ENCODE measurements at places on chromosomes 3 and 15.

DNA sequence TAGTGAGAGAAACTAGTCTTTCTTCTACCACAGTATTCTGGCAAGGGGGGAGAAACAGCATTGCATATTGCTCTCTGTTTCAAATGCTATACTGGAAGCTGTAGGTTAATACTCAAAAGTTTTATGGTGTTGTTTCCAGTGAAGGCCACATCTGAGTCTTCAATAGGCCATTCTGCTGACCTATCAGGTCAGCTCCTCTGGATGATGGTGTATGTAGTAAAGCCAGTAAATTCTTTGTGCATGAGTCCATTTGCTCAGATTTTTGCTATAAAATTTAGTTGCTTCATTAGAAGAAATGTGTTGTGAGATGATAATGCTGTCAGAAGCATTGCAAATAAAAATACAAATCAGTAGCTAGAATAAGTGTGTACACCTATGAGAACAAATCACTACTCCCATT lies 64.9 kb upstream of the RBMS3 start:
- no peak for DNase-seq

DNA sequence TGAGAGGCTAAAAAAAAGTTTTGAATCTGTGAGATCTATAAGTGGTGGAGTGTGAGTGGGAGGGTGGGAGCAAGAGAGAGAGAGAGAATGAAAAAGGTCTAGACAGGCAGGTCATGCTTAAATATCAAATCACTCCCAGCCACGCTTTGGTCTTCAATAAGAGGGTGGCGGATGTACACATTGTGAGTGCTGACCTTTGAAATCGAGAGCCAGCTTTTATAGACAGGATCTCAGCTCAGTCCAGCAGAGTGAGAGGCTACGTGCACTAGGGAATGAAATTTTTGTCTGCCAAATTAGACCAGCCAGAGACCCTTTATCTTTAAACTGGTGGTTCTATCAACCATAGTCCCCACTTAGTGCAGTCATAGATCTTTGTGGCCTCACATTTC lies 342.3 kb upstream of the PROK2 start:
- no peak for DNase-seq

GRCh38 chr3:141147657-141148056 lies 84.0 kb upstream of the PXYLP1 start:
- no peak for DNase-seq

DNA sequence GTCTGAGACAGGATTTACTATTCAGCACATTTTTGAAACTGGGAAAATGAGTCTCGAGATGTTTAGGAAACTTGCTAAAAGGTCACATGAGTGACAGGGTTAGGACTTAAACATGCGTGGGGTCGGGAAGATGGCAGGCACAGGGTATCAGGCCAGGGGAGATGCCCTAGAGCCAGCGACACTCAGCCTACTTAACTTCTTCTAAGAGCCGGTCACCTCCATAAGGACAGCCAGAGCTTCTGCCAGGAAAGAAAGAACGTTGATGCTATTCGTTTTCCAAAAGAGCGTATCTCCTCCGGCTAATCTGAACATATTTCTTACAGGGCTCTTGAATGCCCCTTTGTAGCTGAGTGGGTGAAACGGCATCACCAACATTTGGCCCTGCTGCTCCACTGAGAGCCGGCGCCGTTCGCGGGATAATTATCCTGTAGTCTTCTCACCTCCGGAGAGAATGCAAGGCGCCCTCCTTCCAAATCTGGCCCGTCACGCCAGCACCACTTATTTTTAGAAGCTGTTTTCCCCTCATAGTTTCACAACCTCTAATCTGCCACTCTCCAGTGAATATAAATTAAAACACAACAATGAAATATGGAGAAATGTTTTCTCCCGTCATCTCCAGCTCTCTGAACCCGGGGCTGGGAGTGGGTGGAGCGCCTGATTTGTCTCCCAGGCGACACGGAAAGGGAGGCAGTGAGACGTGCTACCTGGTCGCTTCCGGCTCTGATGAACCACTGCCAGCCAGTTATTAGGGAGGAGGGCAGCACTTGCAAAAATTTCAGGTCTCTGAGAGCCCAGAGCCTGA lies 58.5 kb downstream of the LIPC start:
- no peak for DNase-seq

GRCh38 chr3:24493746-24494617 lies 668 bp downstream of the THRB start:
- DNase-seq, result peak; percentile 65

DNA sequence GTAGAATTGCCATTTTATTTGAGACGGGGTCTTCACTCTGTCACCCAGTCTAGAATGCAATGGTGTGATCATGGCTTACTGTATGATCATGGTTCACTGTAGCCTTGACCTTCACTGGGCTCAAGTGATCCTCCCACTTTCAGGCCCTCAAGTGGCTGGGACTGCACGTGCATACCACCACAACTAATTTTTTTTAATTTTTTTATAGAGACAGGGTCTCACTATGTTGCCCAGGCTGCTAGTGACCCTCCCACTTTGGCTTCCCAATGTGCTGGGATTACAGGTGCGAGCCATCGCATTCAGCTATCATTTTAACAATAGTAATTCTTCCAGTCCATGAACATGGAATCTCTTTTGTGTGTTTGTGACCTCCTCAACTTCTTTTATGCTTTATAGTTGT lies 11.9 kb downstream of the EPM2AIP1 start:
- DNase-seq, result no peak

GRCh38 chr3:144148356-144148755 lies 176.7 kb downstream of the DIPK2A start:
- no peak for DNase-seq

DNA sequence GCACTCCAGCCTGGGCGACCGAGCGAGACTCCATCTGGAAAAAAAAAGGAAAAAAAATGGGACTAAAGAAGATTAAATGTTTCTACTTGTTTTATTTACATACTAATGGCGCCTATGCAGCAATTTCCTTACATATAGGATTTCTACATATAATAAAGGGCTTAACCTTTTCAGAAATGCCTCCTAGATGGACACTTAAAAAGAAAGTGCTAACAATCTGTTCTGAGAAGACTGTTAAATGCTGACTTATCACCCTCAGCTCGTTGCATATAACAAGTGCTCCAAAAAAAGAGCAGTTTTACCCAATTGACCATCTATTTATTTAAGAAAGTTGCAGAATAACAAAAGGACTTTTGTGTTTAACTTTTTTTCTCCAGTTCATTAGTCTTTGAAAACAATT lies 32.7 kb downstream of the DENND4A start:
- DNase-seq, result no peak

- DNase-seq, result no peak
Measured at GRCh38 chr3:88921986-88922385, 185.4 kb upstream of the EPHA3 start.

GRCh38 chr3:83928903-83929302 lies 1029.9 kb upstream of the CADM2 start:
- DNase-seq, result no peak

- peak; percentile 20 for DNase-seq
Measured at GRCh38 chr15:64247906-64248541, 85.2 kb upstream of the PPIB start.

GRCh38 chr15:40290545-40290917 lies 7.7 kb upstream of the ANKRD63 start:
- DNase-seq, result no peak

DNA sequence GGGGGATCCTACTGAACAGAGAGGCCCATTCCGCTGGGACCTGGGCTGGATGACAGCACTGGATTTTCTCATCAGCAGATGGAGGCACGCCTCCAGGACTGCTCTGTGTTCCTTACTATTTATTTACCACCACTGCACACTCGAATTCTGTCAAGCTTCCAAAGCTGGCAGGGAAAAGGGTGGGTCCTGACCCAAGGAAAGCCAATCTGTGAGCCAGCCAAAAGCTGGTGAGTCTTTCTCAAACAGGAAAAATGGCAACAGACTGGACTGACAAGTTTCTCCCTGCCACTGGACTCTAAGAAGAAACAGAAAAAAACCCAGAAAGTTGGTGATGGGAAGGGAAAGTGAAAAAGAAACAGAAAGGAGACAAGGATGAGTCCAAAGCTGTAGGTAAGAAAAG lies 37.8 kb downstream of the CD47 start:
- no peak for DNase-seq

GRCh38 chr3:5092018-5092417 lies 30.1 kb upstream of the ARL8B start:
- DNase-seq, result no peak

GRCh38 chr15:70341566-70341965 lies 243.8 kb upstream of the TLE3 start:
- no peak for DNase-seq

GRCh38 chr3:14125193-14126016 lies 553 bp downstream of the TMEM43 start:
- no peak for DNase-seq

- no peak for DNase-seq
Measured at GRCh38 chr15:85168642-85169173, 187.1 kb downstream of the PDE8A start.

- DNase-seq, result no peak
Measured at GRCh38 chr3:101124125-101124524, 130.9 kb upstream of the ABI3BP start.

DNA sequence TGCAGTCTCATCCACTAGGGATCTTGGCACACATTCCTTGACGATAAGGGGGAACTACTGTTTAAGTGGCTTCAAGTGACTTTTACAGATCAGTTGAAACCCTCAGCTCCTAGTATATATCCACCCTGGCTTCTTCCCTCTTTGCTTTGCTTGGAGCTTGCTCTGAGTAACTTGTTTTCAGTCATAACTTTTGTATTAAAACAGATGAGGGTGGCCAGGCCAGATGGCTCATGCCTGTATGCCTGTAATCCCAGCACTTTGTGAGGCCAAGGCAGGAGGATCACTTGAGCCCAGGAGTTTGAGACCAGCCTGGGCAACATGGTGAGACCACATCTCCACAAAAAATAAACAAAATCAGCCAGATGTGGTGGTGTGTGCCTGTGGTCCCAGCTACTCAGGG lies 42.4 kb downstream of the EOMES start:
- no peak for DNase-seq

- DNase-seq, result no peak
Measured at GRCh38 chr15:69616558-69616957, 163.9 kb downstream of the RPLP1 start.

DNA sequence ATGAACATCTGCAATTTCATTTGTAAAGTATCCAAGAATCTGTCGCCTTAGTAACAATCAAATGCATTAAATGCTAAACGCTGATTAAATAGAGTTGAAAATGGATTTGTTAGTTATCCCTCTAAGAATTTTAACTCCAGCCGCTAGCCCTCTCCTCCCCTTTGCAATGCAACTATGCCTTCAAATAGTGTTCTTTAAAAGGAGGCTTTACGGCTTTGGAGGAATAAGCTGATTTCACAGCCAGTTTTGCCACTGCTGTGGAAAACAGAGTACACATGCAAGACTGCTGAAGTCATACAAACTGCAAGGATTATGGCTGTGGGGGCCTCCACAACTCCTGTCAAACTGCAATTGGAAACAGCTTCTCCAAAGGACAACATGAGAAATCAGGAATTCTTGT lies 89.2 kb downstream of the CERS3 start:
- no peak for DNase-seq

GRCh38 chr3:195171093-195171873 lies 99.7 kb downstream of the XXYLT1 start:
- DNase-seq, result no peak

GRCh38 chr15:101055411-101055810 lies 136.3 kb downstream of the LRRK1 start:
- no peak for DNase-seq

GRCh38 chr3:194003114-194004057 lies 132.6 kb upstream of the HES1 start:
- DNase-seq, result peak; percentile 29

DNA sequence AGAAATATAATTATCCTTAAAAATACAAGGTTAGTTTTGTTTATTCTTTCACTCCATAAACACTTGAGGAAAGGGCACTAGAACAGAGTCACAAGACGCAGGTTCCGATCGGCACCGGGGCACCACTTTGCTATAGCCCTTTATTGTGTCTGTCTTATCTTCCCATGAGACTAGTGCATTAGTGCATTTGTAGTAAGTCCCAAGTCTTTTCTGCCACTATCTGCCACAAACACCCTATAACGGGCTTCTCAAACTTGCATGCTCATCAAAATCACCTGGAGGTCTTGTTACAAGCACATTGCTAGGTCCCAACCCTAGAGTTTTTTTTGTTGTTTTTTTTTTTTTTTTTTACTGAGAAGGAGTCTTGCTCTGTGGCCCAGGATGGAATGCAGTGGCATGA lies 213.1 kb downstream of the FOXP1 start:
- DNase-seq, result no peak

GRCh38 chr3:13049400-13049799 lies 23.8 kb downstream of the IQSEC1 start:
- no peak for DNase-seq

DNA sequence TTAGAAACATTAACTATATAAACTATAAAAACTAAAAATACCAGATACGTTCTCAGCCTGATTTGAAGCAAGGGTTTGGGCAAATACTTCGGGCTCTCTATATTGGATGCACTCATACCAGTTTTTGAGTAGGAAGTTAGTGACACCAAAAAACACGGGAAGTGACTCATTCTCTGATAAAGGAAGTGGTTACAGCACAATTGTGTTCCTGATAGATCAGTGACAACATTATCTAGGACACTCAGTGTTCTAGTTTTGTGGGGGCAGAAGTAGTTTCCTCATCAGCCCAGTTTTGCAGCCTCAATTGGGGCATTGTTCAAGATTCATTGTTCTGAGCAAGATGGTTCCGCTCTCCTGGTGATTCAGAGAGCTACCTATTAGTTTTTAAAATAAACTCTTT lies 469.6 kb upstream of the DPPA4 start:
- no peak for DNase-seq

- DNase-seq, result no peak
Measured at GRCh38 chr15:59169251-59169708, 37.4 kb upstream of the LDHAL6B start.

- no peak for DNase-seq
Measured at GRCh38 chr3:117887901-117888300, 1146.7 kb downstream of the IGSF11 start.

GRCh38 chr3:113124256-113124830 lies 87.0 kb upstream of the BOC start:
- no peak for DNase-seq
